Caco-2 (cell line): ENCODE measurements at places on chromosomes 4 and X.

DNA sequence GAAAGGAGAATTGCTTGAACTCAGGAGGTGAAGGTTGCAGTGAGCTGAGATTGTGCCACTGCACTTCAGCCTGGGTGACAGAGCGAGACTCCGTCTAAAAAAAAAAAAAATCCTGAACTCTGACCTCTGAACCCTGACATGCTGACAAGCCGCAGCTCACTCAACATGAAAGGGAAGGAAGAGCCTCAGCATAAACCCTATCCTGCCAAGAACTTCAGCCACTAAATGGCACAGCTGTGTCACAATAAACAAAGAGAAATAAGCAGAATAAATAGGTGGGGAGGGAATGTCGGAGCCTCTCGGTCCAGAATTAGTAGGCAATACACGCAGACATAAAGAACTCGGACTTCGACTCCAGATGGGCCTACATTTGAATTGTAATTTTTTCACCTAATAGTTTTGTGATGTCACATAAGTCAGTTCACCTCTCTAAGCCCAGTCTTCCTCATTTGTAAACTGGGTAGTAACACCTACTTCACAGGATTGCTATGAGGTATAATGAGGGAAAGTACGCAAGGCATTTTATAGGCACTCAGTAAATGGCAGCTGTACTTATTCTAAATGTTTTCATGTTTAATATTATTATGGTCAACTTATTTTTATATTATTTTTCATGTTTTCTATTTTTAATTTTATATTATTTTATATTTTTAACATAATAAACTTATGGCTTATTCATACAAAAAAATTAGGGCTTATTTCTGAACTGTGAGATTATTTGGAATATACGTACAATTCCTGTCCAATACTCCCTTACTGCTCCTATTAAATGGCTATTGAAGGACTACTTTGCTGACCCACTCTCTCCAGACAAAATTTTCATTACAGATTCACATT is 243.4 kb downstream of the SCFD2 start:
- no peak for DNase-seq

GRCh38 chrX:107716118-107716684 is 59.4 kb downstream of the TSC22D3 start:
- no peak for DNase-seq

DNA sequence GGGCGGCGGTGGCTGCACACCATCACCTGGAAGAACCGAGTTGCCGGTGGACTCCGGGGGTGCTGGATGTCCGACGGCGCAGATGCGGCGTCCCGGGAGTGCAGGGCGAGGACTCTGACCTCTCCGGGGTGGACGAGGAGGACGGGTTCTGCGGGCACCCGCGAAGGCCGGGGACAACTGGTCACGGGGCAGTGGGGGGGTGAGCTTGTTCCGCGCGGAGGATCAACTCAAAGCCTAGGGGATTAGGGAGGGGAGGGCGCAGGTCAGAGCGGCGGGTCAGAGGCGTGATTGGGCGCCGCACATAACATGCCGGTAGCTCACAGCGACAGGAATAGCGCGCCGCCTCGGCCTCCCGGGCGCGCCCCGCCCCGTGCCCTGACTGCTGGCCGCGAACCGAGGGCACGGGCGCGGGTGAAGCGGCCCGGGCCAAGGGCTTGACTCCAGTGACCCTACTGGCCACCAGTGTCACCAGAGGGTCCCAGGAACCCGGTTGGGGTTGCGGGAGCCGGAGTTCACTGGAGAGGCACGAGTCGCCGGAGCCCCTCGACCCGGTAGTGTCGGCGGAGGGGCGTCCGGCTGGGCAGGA is at the start of gene KLHL34:
Gene KLHL34 (minus strand): TSS at position 179 of the 586 bp plus-strand sequence. CDS start 542 bp downstream, outside the sequence.
- DNase-seq = no peak

- no peak for DNase-seq
These were observed 23.7 kb downstream of the ELF4 start for GRCh38 chrX:130086447-130087206.

DNA sequence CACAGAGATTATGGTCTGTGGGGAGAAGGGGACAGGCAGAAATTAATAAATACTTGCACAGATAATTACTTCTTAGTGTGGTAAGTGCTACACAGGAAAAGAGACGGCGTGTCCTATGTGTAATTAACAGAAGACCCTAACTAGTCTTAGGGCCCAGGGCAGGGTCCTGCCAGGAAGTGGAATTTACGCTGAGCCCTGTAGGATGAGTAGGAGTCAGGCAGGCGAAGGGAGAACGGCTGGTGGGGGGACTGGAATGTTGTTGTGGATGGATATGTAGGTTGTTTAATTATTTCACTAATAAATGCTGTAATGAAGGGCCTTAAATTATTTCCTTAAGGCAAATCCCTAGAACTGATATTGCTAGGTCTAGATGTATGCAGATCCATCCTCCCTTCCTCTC is 26.7 kb upstream of the MFAP3L start:
- no peak for DNase-seq

DNA sequence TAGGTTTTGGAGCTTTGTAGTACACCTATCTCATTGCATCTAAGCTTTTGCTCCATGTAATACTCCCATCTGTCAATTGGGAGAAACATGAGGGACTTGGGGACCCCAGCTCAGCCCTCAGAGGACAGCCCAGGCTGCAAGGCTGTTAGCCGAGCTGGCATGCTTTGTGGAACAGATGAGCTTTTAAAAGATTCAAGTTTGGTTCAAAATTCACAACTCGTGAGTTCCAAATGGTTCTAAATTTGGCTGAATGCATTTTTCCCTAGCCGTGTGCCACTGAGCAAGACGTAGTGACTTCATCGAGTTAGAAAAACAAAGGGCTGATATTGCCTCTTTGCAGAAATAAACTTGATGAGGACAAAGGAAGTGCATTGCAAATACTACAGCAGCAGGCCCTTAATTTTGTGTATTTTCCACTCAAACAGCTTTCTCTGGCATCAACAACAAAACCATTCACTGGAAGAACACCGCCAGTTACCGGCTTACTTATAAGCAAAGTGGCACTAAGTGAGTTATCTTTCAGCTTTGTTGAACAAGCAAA is 165.0 kb upstream of the HS3ST1 start:
- DNase-seq = no peak
